H4 (cell line): ENCODE measurements at places on chromosomes 11 and 22. TPM values are rescaled to one million over a fixed set of nuclear protein-coding genes. Genes with fewer than 3 reads are reported as not detected.
A peak's percentile ranks its signal among the peaks of the same experiment; 100 is the strongest.

Gene AQP11
- total RNA-seq: 0.39 and 1.4 TPM in 2 replicates

GRCh38 chr22:25554238-25554671, 10.2 kb upstream of the GRK3 start:
- no peak for DNase-seq

- DNase-seq: no peak
Observed at GRCh38 chr22:41530890-41531714, 13.2 kb downstream of the POLR3H start.

DNA sequence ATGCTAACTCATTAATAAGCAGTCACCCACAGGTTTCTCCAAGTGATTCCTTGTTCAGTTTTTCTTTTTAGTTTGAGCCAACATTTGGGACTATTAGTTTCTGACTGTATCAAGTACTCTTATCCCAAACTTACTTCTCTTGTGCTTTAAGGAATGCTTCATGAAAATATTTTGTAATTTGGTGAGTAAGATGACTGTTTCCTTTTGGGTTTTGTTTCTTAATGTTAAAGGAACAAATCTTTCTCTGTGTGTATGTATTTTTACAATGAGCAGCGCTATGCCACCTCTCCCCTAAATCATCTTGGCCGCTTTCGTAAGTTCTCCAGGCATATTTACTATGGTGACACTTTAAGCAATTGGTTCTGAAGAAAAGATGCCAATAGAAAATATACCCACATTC, 72.4 kb downstream of the LDLRAD3 start:
- no peak for DNase-seq

DNA sequence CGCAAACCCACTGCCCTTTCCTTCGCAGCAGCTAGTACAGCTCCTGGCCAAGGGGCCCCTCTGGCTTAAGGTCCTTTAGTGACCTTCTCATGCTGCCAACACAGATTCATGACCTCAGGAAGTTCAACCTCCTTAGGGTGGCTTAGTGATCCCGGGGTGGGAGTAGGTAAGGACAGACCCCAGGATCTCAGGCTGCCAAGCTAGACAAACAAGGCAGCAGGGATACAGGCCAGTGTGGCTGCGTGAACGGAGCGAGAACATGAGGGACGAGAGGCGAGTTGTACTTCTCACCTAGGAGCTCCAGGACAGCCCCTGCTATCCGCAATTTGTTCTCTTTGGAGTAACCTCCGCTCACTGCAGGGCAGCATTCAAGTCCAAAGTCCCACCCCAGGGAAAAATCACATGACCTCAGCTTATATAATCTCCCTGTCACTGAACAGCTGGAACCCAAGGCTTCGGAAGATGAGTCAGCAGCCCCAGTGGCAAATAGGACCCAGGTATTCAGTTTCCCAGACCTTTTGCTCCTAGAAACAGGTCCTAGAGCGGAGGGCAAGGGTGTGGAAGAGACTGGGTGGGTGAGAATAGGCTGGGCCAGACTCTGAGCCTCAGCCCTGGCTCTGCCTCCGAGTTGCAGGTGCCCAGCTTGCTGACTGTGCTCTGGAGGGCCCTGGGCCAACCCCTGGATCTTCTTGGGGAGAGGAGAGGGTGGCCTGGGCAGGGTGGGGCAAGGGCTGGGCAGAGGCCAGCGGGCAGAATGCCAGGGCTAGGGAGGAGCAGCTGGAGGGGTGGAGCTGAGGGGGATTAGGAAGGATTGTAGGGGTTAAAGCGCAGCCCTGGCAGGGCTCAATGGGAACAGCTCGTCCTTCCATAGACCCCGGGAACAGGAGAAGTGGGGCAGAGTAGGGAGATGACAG, 13.1 kb downstream of the USP2 start:
- DNase-seq: peak; percentile 46

- no peak for DNase-seq
Observed at GRCh38 chr11:57698843-57699365, 13.1 kb downstream of the MED19 start.

Gene SBF1
- 29.1 and 33.9 TPM in 2 replicates for total RNA-seq

DNA sequence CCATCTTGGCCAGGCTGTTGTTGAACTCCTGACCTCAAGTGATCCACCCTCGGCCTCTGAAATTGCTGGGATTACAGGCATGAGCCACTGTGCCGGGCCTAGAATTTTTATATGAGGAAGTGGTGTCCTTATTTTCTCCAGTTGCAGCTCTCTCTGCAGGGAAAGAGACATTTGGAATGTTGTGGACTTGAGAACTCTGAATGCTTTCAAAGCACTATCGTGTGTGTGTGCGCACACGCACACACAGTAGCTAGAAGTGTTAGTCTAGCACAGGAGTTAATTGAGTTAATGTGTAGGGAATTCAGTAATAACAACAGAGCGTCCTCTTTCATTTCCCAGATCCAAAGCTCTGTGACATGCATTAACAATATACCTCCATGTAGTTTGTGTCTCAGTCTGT, 164.0 kb upstream of the RASSF10 start:
- no peak for DNase-seq

DNA sequence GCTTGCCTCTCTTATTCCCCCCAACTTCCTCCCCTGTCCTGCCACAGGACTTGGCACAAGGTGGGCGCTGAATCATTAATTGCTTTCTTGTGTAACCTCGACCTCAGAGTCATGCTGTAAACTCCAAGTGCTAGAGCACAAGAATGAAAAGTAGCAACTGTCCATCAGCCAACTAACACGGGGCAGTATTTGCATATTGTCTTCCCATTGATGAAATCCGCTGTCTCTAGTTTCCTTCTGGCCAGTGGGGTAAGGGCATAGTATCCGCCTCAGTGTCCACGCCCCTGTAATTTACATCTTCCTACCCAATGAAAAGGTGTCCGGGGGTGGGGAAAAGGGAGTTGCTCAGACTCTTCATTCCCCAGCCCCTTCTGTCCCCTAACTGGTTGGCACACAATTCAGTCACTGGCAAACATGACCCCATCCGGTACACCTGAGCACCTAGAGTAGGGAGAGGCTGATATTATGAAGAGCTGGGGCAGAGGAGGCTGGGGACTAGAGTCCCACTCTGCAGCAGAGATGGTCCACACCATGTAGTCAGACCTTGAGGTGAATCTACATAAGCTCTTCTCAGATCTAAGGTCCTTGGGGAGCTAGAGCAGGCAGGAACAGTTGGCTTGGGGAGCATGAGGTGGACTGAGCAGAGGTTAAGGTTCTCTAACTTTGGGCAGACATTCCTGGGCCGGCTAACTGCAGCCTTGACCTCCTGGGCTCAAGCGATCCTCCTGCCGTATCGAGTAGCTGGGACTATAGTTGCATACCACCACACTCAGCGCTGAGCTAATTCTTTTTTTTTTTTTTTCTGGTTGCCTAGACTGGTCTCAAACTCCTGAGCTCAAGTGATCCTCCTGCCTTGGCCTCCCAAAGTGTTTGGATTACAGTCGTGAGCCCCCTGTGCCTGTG, 6.8 kb upstream of the GGA1 start:
- DNase-seq: no peak

- DNase-seq: no peak
Observed at GRCh38 chr11:134485316-134485715, 73.3 kb upstream of the B3GAT1 start.

GRCh38 chr11:18111005-18111404, 5.1 kb upstream of the SAAL1 start:
- DNase-seq: no peak

DNA sequence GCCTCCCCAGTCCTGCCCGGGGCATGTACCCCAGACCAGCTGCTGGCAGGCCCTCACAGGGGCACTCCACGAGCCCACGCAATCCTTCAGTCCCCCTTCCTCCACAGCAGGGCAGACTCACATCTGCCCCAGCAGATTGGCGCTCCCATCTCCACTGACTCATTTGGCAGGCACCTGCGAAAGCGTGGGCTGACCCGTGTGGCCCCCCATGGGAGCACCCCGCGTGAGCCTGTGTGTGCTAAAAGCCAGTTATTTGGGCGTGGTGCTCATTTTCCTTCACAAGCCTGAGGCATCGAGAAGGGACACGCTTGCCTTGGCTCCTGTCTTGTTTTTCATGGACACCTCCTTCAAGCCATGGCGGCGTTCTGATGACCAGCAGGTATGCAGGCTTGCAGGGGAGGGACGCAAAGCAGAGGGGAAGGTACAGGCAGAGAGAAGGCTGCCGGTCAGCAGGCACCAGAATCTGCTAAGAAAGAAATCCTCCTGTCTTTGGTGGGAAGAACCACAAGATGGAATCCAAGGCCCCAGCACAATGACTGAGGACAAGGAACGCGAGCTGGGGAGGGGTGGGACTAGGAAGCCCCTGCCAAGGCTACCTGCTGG, 8.6 kb downstream of the NECTIN1 start:
- no peak for DNase-seq

GRCh38 chr22:27682437-27682836, 119.1 kb downstream of the MN1 start:
- no peak for DNase-seq

DNA sequence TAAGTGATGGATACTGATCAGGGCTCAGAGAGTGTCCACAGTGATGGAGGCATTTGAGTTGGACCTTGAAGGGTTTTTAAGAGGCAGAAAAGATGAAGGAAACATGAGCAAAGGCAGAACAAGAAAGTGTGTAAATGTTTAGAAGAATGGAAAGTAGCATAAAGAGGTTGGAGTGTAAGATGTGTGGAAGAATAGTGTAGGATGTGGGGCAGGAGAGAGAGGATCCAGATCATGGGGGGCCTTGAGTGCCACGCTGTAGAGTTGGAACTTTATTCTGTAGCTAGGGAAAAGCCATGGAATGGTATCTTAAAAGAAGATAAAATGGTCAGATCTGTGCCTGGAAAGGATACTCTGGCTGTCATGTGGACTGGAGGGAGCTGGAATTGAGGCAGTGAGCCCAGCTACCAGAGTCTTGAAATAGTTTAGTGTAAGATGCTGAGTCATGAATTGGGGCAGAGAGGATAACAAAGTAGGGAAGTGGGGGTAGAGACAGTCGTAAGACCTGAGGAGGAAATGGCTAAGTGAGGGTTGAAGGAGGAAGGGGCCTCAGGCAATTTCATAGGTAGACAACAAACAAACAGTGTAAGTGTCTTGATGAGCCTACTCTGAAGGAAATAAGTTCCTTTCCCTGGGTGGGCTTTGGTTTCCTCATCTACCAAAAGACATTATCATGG, 6.7 kb downstream of the KCNE3 start:
- peak; percentile 29 for DNase-seq

- DNase-seq: peak; percentile 53
Observed at GRCh38 chr22:31630331-31631329, 31.4 kb downstream of the PISD start.

GRCh38 chr11:78916759-78917158, 342.1 kb upstream of the NARS2 start:
- no peak for DNase-seq

DNA sequence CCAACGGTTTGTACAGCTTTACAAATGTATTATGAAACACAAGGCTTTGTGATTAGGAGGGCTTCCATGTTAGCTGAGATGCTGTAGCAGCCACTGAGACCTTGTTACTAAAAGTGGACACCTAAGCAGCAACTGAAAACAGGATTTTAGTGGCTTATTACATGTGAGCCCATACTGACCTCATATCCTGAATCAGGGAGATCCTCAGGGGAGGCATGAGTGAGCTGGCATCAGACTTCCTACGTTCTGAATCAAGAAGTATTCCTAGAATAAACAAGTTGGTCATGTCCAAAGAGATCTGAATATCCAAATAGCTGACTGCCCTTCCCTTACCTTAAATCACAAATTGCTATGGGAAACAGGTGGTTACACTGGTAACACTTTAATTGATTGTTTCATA, 59.1 kb upstream of the SCUBE2 start:
- peak; percentile 43 for DNase-seq

DNA sequence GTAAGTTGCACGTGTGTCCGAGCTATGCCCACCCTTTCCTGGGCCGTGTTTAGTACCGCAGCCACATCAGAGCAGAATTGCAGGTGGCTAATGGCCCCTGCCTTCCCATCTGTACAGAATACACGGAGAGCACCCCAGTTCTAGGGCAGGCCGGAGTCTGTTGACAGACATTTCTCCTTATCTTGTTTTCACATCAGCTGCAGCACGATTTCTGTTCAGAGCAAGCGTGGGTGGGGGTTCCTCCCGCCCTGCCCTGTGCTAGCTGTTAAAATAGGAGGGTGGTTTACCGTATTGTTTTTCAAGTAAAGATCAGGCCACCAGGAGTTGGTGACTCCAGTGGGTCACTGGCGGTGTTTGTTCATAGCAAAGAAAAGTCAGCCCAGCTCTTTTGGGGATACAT, 41.1 kb downstream of the UBASH3B start:
- no peak for DNase-seq

DNA sequence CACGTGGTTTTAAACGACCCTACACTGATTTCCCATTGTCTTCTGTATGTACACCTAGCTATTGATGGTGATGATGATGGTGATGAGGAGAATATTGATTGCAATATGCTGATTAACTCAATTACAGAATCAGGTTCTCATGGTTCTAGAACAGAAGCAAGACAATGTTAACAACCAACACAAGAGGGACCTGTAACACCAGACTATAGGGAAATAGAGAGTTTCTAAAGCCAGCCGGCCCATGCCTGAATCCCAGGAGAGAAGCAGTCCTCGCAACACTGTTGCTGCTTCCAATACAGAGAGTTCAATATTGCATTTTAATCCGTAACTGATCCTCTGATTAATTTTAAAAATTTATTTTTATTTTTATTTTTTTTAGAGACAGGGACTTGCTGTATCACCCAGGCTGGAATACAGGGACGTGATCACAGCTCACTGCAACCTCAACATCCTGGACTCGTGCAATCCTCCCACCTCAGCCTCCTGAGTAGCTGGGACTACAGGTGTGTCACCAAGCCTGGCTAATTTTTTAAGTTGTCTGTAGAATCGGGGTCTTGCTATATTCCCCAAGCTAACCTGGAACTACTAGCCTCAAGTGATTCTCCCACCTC, 22.2 kb upstream of the UBASH3B start:
- peak; percentile 57 for DNase-seq

Gene OR8A1
- not detected in 2 replicates for total RNA-seq

DNA sequence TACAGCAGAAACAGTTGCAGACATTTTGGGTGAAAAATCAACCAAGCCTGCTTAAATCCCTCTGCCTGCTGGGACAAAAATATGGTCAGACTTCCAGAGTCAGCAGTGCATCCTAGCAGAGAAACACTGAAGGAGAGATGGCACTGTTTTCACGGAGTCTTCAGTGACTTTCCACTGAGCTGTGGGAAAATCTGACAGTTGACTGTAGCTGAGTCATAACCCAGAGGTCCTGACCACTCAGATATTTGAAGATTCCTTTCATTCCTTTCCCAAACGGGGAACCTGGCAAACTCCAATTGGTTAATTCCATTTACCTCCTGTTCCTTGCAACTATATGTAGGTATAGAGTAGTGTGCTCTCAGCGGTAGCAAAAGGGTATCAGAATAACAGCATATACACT, 20.9 kb upstream of the UPB1 start:
- peak; percentile 48 for DNase-seq

- no peak for DNase-seq
Observed at GRCh38 chr11:97111559-97111958, 721.7 kb downstream of the JRKL start.

GRCh38 chr22:44331881-44332714, 19.3 kb upstream of the SHISAL1 start:
- DNase-seq: no peak

GRCh38 chr11:15757048-15757698, 599.2 kb downstream of the SOX6 start:
- DNase-seq: no peak

- DNase-seq: no peak
Observed at GRCh38 chr11:62860835-62861563, 19.7 kb upstream of the SLC3A2 start.

Gene SELENOM
- total RNA-seq: 2.3 and 10.0 TPM in 2 replicates
